ENCODE measurements at places on chromosomes 6 and 20.
A peak's percentile ranks its signal among the peaks of the same experiment; 100 is the strongest.

DNA sequence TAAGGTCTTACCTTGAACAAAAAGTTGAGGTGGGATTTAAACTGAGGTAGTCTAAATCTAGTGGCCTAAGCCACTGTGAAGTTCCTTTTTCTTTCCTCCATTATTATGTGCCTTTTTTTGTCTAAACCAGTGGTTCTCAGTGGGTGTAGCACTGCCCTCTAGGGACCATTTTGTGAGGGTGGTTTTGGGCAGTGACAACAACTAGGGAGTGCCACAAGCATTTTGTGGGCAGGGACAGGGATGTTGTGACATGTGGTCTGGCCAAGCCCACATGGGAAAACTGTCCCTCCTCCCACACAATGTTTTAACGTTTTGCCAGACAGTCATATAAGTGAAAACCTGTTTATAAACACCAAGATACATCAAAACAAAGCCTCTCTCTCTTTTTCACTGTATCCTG is 899.4 kb upstream of the FLRT3 start:
- peak; percentile 43 for DNase-seq

DNA sequence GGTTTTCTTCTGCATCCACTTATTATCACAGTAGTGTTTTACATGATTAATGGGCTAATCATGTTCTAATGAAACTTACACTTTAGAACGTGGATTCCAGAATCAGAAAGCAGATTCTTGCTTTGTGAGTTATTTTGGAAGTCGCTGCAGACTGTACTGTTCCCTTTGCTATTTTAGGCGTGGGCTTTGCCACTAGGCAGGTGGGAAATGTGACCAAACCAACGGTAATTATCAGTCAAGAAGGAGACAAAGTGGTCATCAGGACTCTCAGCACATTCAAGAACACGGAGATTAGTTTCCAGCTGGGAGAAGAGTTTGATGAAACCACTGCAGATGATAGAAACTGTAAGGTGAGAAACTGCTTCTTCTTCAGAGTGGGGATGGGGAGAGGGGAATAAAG is 598 bp downstream of the FABP7 start:
- no peak for DNase-seq

- no peak for DNase-seq
These were observed 89.5 kb upstream of the AKIRIN2 start for GRCh38 chr6:87791485-87791884.

- no peak for DNase-seq
These were observed 20.0 kb downstream of the BRPF3 start for GRCh38 chr6:36216559-36216958.

DNA sequence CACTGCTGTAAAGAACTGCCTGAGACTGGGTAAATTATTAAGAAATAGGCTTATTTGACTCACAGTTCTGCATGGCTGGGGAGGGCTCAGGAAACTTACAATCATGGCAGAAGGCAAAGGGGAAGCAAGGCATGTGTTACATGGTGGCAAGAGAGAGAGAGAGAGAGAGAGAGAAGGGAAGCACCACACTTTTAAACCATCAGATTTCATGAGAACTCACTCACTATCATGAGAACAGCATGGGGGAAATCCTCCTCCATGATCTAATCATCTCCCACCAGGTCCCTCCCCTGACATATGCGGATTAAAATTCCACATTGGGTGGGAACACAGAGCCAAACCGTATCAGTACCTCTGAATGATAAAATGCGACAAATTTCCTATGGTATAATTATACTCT is 203.9 kb upstream of the MARCKS start:
- DNase-seq: no peak

DNA sequence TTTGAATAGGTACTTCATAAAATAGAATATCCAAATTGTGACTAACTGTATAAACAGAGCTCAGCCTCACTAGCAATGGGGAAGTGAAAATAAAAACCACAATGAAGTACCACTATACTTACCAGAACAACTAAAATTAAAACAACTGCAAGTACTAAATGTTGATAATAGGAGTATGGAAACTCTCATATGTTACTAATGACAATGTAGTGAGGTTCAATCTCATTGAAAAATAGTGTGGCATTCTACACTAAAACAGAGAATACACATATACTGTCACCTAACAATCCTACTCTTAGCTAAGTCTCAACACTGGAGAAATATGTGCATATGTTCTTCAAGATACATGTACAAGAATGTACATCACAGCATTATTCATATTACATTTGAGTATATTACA is 132.0 kb upstream of the CARMIL1 start:
- DNase-seq: no peak

DNA sequence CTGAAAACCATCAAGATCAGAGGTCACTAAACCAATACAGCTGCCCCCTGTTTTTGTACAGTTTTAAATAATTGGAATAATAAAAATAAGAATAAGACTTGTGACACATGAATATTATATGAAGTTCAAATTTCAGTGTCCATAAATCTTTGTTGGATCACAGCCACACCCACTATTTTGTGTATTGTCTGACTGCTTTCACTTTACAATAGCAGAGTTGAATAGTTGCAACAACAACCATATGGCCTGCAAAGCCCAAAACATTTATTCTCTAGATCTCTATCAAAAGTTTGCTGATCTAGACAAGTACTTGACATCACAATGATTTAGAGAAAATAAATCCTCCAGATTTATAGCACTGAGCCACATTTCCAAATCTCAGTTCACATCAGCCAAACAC is 73.6 kb downstream of the SPTLC3 start:
- DNase-seq: no peak

DNA sequence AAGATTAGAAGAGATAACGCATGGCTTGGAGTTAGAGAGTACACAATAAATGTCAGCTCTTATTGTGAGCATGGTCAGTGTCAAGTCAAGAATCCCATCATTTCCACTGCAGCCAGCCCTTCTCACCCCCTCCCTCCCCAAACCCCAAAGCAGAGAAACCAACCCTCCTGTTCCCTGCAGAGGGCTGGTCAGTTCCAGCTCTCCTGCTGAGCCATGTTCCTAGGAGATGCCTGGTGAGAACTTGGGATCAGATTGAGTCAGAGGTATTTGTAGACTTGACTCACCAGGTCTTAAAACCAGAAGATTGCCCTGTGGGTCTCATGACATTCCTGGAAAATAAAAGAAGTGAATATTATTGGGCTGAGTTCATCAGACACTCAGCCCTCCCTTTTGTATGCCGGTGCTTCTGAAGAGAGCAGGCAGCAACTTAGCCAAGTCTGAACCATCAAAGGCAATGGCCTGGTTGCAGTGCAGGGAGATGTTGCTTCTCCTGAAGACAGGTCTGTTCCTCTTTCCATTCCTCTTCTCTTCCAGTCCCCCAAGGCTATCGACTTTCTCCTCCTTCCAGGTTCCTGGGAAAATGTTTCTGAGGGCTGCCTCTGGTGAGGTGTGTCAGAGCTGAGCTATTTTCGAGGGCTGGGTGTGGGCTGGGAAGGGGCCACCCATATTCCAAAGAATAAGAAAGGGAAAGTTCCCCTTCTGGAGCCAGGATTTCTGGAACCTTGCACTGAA is 278.2 kb upstream of the SUPT3H start:
- no peak for DNase-seq

GRCh38 chr6:31971279-31971992 is 502 bp downstream of the DXO start:
- DNase-seq: no peak

- no peak for DNase-seq
These were observed 107.9 kb downstream of the DNAH8 start for GRCh38 chr6:38822963-38823362.

DNA sequence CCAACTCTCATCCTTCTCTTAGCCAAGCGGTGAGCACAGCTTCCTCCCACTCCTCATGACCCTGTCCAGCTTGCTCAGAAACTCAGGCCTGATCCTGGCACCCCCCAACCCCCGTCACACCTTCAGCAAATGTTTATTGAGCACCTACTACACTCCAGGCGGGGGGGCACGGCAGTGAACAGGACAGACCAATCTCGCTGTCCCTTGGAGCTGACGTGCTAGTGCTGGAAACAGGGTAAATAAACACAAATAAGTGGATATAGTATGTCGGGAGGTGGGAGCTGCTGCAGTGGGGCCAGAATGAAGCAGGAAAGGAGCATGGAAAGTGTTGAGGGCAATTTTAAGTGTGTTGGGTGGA is 7.4 kb upstream of the SPDEF start:
- no peak for DNase-seq

GRCh38 chr6:127516662-127517273 is 2.4 kb downstream of the MTCL3 start:
- DNase-seq: peak; percentile 57

DNA sequence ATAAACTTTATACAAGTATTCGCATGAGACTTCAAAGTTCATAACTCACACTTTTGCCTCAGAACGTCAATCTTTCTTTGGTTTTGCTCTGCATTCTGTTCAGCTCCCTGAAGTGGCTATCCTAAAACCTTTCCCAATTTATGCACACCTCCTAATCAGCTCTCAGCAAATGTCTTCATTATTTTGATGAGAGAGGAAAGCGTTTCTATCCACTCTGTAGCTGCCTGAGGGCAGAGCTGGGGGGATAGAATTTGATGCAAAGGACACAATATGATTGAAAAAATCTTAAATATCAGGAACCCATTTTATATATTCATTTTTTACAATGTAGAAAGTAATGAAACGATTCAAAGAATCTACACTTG is 66.8 kb downstream of the MOXD1 start:
- no peak for DNase-seq

DNA sequence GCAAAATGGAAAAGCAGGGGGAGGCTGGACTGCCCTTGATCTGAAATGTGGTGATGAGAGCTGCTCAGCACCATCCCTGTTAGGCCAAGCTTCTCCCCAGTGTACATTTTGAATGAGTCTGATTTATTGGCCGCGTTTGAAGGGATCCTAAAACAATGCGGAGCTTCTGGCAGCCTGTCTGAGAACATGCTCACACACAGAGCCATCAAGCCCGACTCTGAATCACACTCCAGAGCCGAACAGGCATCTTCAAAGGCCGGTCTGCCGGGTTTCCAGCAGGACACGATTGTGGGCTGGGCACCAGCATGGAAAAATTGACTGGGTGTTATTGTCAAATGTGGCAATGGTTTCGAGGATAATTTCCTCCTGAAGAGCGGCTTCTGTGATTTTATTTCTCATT is 235.9 kb downstream of the TFAP2C start:
- no peak for DNase-seq

DNA sequence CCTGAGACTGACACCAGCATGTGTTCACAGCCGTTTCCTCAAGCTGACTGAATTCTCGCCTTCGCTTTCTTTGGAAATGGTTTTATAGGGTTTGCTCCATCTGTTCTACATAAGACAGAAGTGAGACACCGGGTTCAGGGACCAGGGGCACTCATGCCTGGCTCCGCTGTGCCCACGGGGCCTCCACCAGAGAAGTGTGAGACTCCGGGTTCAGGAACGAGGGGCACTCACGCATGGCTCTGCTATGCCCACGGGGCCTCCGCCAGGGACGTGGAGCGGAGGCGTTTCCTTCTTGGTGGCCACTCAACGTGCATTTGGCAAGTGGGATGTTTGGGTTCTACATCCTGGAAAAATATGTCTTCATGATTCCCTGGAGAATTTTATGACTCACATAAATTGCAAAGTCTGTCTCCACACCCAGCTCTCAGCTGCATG is 106.6 kb downstream of the RNASET2 start:
- DNase-seq: no peak

- DNase-seq: no peak
These were observed 128.6 kb downstream of the ARID1B start for GRCh38 chr6:156905801-156906200.

DNA sequence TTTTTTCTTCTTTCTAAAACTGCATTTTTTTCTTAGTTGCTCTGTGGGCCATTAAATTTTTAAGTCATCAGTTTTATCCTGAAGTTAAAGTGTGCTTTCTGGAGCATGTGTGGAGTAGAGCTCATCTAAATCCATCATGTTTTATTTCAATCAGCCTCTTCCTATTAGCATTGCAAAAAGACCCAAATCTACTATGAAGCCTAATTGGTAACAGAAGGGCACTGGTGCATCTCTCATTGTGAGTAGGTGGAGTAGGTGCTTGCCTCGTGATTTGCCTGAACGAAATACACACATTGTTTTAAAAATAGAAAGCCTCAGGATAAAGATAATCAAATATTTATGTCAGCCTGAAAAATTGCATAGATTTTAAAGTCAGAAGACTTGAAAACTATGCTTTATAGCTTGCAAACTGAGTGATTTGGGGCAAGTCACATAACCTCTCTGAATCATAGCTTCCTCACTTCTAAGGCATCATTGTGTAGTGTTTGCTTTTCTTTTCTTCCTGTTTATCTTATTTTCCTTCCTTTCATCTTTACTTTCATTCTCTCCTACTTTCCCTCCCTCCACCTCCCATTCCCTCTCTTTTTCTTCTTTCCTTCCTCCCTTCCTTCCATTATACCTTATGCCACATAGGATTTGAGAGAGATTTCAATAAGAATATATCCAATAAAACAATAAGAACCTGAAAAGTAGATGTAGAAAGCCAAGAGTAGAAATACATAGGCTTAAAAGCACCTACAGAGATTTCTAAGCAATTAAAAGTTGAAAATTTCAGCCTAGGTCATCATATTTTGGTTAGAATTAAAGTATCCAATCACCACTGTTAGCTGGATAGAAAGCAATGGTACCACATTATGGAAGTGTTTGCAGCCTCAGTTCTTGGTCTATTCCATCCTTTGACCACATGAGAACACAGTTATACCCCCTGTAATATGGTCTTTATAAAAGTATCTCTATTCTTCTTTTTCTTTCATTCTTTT is 49.6 kb upstream of the RNF146 start:
- no peak for DNase-seq

GRCh38 chr20:5835321-5835821 is 85.2 kb downstream of the SHLD1 start:
- no peak for DNase-seq

DNA sequence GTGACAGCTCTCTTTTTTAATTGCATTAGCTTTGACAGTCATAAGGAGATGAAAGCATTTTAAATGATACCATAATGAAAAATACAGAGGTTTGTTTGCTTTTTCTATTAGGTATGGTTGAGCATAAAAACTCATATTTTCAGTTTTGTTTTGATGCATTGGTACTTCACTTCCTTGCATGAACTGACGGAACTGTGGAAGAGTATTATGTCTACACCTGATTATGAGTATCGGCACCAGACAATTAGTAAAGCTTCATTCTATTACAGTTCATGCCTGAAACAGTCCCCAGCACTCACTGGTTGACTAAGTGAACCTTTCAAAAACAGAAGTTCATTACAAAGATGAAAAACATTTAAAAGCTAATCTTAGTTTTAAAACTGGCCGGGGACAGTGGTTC is 593.0 kb downstream of the GRIK2 start:
- no peak for DNase-seq

- no peak for DNase-seq
These were observed 587.5 kb downstream of the CBLN4 start for GRCh38 chr20:55417836-55418235.

All from iPS DF 6.9 (cell line).